Stimulated activated CD8-positive, alpha-beta memory T cell treated with anti-CD3 and anti-CD28 coated beads, Interleukin-7, amount 100 ng/mL, for 1 hour (primary cell): ENCODE measurements at places on chromosomes 7 and 10.

DNA sequence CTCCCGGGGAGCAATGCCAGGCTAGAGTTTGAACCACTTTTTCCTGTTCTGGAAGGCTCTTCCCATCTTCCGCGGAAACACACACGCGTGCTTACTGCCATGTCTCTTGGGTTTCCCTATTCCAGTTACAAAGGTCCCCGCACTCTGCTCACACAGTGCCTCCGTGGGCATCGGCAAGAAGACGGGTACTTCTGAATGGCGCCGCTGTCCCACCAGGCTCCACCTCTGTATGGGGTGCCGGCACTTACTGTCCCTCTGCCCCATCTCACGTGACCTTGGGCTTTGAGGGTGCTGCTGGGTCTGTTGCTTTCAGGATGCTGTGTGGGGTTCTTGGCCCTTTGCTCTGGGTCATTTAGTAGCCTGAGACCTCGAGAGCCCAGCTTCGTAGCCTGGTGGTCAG is 170.7 kb upstream of the SH2B2 start:
- no peak for DNase-seq

GRCh38 chr7:82317257-82317721 is 126.3 kb downstream of the CACNA2D1 start:
- no peak for DNase-seq

- DNase-seq: no peak
These were observed 267.4 kb downstream of the ADK start for GRCh38 chr10:74418285-74418872.

DNA sequence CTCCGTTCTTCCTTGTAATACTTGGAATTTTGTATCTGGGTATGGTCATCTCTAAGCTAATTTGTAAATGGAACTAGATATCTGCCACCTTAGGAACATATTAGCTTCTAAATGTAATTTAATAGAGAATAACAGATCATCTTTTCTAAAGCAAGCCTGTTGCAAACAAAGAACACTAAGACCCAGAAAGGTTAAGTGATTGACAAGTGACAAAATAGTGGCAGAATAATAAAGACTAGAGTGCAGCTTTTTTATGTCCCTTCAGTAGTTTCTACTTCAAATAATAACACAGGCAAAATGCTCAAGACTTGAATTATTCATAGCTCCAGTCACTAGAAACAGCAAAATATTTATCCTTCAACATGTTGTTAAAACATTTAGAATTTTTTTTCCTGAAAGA is 91.7 kb downstream of the MET start:
- DNase-seq: no peak
